ENCODE measurements at places on chromosomes 3 and 15. TPM values are rescaled to one million over a fixed set of nuclear protein-coding genes. Genes with fewer than 3 reads are reported as not detected.
A peak's percentile ranks its signal among the peaks of the same experiment; 100 is the strongest.

GRCh38 chr3:74465715-74466410 is 148.6 kb downstream of the CNTN3 start:
- peak; percentile 2 for DNase-seq

- no peak for DNase-seq
These were observed 15.6 kb downstream of the MTHFS start for GRCh38 chr15:79881254-79881653.

DNA sequence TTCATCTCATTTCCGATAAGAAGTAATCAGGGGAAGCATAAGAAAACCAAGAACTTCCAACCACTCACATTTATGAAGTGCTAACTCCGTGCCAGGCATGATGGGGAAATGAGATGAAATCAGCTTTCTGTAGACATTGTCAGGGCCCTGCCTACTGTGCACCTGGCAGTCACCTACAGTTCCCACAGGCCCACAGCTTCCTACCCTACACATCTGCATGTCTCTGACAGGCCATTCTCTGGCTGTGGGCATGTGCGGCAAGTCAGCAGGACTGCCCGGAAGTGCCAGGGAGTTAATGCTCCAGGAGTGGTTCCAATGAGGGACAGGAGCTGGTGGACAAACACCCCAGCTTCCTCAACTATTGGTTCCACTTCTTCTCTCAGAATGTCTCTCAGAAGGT is 24.3 kb downstream of the EIF1B start:
- DNase-seq: no peak

- peak; percentile 37 for DNase-seq
These were observed 99.5 kb upstream of the KCNMB2 start for GRCh38 chr3:178436773-178437172.

Gene CALML4
- total RNA-seq: 2.3 TPM

DNA sequence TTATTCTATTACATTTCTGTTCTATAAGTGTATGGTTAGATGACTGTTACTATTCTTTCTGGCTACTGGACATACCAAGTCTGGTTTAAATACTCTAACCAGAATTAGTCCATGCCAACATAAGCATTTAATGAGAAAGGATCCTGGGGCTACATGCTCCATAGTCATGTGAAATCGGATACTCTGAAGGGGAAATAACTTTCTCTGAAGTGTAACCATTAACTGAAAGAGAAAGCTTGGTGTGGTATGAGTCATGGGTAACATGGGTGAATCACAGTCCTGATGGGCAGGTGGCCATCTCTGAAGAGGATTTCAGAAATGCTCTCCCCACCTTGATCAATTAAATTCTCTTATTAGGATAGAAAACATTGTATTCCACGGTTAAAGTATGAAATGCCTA is 69.4 kb downstream of the FHIT start:
- peak; percentile 91 for DNase-seq

Gene DOCK3
- total RNA-seq: 0.34 TPM

Gene PLSCR5
- not detected for total RNA-seq

DNA sequence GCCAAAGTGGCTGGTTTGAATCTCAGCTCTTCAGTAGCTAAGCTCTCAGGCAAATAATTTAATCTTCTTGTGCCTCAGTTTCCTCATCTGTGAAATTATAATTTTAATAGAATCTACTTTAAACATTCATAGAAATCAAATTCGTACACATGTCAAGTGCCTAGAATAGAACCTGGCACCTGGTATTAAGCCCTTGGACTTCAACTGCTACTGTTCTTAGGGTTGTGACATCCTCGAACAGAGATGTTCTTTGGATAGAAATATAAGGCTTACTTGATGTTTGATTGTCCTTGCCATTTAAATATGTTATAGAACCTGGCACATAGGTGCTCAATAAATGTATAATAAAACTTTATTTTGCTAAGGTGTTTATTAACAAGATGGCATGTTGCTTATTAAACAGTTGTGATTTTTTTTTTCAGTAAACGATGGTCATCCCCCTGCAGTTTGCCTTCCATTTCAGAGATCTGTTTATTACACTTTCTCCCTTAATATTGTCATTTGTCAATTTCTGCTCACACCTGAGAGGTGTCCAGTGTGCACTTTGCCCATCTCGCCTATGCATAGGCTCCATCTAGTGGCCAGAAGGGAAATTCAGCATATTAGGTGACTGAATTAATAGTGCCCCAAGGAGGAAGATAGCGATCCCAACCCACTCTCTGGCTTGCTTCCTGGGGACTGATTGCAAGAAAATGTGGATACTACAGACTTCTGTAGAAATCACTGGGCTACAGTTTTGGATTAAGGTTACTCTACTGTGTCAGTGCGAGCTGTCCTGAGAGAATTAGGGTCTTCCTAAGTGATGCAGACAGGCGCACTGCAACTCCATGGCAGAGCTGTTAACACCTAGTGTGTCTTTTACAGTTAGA is 10.7 kb downstream of the IGF1R start:
- peak; percentile 76 for DNase-seq

Gene ADAMTS7
- total RNA-seq: 10.8 TPM

Gene DISP2
- total RNA-seq: 1.8 TPM

DNA sequence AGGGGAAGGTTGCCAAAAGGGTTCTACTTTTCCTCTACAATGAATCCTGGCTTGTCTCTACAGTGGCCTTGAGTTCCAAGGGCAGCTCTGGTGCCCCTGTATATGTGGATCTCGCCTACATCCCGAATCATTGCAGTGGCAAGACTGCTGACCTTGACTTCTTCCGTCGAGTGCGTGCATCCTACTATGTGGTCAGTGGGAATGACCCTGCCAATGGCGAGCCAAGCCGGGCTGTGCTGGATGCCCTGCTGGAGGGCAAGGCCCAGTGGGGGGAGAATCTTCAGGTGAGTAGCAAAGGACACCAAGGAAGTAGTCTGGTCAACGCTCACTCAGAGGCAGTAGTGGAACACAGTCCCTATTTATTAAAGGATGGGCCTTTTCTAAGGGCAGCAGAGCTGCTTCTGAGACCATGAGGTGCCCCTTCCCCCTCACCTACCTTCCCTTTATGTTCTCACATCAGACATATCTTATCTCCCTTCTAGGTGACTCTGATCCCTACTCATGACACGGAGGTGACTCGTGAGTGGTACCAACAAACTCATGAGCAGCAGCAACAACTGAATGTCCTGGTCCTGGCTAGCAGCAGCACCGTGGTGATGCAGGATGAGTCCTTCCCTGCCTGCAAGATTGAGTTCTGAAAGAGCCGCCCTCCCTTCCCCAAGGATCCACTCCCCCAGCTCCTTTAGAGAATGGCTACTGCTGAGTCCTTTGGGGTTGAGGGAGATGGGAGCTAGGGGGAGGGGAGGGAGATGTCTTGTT is 12.4 kb downstream of the MAP1A start:
- DNase-seq: no peak

GRCh38 chr3:39519554-39520288 is 52.2 kb downstream of the MOBP start:
- DNase-seq: no peak

- peak; percentile 76 for DNase-seq
These were observed 67.1 kb downstream of the MB21D2 start for GRCh38 chr3:192850451-192850981.

GRCh38 chr3:134340982-134341365 is 33.3 kb downstream of the AMOTL2 start:
- no peak for DNase-seq

GRCh38 chr15:95451938-95452337 is 878.6 kb upstream of the NR2F2 start:
- DNase-seq: no peak
